H1 (cell line): ENCODE measurements at places on chromosomes 13 and 19.

DNA sequence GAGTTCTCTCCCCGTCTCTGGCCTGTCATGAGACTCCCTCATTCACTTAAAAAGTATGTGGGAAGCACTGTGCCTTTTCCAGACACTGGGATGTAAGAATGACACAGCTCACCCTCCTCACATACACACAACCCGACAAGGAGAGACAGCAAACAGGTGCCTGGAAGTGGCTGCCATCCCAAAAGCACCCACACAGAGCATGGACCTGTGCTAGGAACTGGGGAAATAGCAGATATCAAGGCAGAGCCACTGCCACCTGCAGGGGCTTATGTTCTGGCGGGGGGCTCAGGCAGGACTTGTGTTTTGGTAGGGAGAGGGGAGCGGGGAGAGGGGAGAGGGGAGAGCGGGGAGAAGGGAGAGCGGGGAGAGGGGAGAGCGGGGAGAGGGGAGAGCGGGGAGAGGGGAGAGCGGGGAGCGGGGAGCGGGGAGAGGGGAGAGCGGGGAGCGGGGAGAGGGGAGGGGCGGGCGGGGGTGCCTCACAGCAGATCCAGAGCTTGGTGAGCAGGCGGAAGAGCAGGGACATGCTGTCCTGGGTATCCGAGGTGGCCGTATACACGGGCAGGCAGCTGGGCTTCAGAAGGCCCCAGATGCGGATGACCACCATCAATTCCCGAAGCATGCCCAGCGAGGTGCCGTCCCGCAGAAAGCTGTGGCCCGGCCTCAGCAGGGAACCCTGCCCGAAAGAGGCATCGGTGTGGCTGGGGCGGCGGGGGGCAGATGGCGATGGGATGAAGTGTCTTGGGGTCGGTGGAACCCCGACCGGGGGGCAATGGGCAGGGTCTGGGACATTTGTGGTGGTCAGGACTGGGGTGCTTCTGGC, 12.2 kb downstream of the CFD start:
- no peak overlapping the region for H3K4me3 ChIP-seq
- no peak overlapping the region for H3K27ac ChIP-seq
- DNase-seq, result peak; percentile 82
- no peaks in the 10 kb centered on the region for H3K27me3 ChIP-seq
- H3K36me3 ChIP-seq, result no peaks in the 10 kb centered on the region; the same call in 1 of the 2 replicates

GRCh38 chr13:110993788-110994187, 78.9 kb upstream of the ANKRD10 start:
- H3K4me3 ChIP-seq, result no peak overlapping the region
- H3K36me3 ChIP-seq, result no peaks in the 10 kb centered on the region
- no peak for DNase-seq
- no peaks in the 10 kb centered on the region for H3K27me3 ChIP-seq
- H3K4me1 ChIP-seq, result peaks cover 7% of the 10 kb centered on the region; the same call in 1 of the 2 replicates

DNA sequence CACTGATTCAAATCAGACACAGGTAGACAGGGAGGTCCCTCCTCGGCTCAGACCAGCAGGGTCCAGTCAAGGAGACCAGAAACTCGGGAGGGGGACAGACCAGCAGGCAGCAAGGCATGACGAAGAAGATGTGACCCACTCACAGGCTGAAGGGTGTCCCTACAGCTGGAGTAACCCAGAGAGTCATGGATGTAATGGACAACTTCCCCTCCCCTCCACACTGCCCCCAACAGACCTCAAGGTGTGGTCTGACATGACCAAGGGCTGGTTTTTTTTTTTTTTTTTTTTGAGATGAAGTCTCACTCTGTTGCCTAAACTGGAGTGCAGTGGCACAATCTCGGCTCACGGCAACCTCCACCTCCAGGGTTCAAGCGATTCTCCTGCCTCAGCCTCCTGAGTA, 34.1 kb downstream of the PBX4 start:
- H3K4me1 ChIP-seq, result no peaks in the 10 kb centered on the region; the same call in 1 of the 2 replicates
- no peak overlapping the region for H3K4me3 ChIP-seq
- no peak overlapping the region for H3K27ac ChIP-seq
- H3K36me3 ChIP-seq, result no peaks in the 10 kb centered on the region
- H3K27me3 ChIP-seq, result no peaks in the 10 kb centered on the region; the same call in 1 of the 2 replicates

GRCh38 chr19:34226036-34226435, 28.3 kb upstream of the GARRE1 start:
- H3K4me3 ChIP-seq, result no peak overlapping the region
- H3K36me3 ChIP-seq, result peaks cover 33% of the 10 kb centered on the region
- H3K27me3 ChIP-seq, result no peaks in the 10 kb centered on the region
- peaks cover 9% of the 10 kb centered on the region for H3K4me1 ChIP-seq
- H3K27ac ChIP-seq, result no peak overlapping the region

GRCh38 chr19:2729943-2730818, 9.0 kb upstream of the DIRAS1 start:
- H3K36me3 ChIP-seq, result no peaks in the 10 kb centered on the region
- H3K4me1 ChIP-seq, result no peaks in the 10 kb centered on the region
- no peak for DNase-seq
- no peak overlapping the region for H3K4me3 ChIP-seq

GRCh38 chr13:52405369-52405766, 604 bp downstream of the THSD1 start:
- H3K27me3 ChIP-seq, result peaks cover 13% of the 10 kb centered on the region; the same call in 1 of the 2 replicates
- H3K4me3 ChIP-seq, result peak overlapping the region; percentile 74
- H3K27ac ChIP-seq, result no peak overlapping the region
- no peak for DNase-seq
